Activated CD4-positive, alpha-beta T cell treated with anti-CD3 and anti-CD28 coated beads, Interleukin-2, amount 50 U/mL, for 24 hours (primary cell): ENCODE measurements at places on chromosomes 6 and 20.
A peak's percentile ranks its signal among the peaks of the same experiment; 100 is the strongest.

DNA sequence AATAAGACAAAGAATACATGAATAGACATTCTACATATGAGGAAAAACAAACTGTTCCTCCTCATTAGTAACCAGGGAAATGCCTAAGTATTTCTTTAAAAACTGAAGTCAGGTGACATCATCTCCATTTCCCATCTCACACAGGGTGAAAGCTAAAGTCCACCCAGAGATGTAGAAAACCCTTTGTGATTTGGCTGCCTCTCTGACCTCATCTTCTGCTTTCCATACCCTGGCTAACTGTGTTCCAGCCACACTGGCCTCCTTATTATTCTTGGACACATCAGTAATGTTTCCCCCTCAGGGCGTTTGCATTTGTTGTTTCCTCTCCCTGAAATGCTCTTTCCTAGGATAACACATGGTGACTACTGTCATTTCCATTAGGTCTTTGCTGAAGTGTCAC lies 40.4 kb downstream of the ESF1 start:
- no peak for DNase-seq

GRCh38 chr20:41141153-41141815 lies 3.9 kb downstream of the PLCG1 start:
- DNase-seq, result no peak

DNA sequence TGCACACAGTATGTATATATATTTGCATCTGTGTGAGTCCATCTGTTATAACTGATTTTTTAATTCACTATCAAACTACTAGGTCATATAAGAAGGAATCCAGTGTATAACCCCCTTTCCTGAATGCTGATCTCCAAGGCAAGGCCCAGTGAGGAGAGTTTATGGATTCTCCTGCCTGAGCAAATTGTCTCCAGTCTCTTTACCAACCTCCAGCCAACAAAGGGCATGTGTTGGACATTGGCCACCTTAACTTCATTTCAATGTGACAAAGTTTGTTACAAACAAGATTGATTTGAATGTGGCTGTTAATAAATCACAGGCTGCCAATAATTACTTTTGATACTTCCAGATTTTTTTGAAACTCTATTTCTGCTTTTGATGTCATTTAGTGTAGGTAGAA lies 191.6 kb downstream of the HAO1 start:
- no peak for DNase-seq

- DNase-seq, result no peak
Measured at GRCh38 chr6:5695260-5696245, 311.2 kb downstream of the NRN1 start.

GRCh38 chr6:12353731-12354130 lies 63.6 kb downstream of the EDN1 start:
- no peak for DNase-seq

GRCh38 chr6:139891471-139891870 lies 517.0 kb upstream of the CITED2 start:
- DNase-seq, result no peak

DNA sequence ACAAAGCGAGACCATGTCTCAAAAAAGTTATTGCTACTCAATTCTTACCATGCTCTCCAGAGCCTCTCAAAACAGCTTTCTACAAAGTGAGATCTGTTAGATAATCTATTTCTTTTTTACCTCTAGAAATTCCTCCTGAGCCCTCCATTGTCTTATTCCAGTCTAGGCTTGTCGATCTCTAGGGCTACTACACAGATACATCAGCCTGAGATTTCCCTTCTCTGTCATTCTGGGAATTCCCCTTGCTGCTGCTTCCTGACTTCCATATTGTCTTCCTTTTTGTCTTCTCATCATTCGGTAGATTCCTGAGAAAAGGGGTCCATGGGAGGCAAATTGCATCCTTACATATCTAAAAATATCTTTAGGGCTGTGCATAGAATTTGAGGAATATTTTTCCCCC lies 75.6 kb upstream of the GNRH2 start:
- DNase-seq, result no peak

DNA sequence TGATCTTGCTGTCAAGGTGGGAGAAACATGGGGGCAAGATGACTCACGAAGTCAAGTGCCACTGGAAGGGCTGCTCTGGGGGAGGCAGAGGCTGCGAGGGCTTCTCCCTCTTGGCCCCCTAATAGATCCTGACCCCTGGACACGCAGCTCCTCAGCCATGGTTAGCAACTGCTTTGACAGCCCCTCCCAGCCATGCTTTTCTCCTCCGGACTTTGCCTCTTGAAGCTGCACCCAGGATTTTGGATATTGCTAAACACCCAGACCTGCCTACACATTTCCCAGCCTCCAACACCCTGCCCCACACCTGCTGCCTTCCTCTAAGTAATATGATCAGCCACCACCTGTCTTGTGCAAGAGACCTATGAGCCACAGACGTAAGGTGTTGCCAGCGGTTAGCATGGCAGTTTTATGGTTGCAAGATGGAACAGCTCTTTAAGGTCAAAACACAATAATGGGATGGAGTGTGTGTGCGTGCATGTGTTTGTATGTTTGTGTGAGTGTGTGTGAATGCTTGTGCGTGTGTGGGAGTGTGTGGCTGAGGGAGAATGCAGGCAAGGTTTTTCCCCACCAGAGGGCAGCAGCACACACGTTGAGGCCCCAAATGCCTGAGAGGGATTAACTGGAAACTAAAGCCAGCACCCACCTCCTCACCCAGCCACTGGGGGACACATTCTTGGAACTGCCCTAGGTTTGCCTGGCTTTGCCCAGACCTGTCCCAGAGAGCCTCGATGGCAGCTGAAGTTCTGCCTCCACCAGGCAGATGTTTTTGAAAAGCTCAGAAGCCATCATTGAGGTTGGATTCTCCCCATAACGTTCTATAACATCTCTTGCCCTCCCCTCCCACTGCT lies 2.5 kb downstream of the IP6K3 start:
- peak; percentile 54 for DNase-seq

DNA sequence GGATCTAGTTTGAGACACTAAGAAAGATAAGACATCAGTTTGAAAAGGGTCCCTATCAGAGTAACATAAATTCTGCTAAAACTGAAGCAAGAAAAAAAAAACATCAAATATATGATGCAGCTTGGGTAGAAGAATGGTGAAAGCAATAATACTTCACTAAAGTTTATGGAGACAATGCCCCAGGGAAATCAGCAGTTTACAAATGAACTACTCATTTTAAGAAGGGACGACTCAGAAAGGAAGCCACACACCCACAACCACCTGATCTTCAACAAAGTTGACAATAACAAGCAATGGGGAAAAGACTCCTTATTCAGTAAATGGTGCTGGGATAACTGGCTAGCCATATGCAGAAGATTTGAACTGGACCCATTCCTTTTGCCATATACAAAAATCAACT lies 143.5 kb downstream of the TPBG start:
- no peak for DNase-seq

DNA sequence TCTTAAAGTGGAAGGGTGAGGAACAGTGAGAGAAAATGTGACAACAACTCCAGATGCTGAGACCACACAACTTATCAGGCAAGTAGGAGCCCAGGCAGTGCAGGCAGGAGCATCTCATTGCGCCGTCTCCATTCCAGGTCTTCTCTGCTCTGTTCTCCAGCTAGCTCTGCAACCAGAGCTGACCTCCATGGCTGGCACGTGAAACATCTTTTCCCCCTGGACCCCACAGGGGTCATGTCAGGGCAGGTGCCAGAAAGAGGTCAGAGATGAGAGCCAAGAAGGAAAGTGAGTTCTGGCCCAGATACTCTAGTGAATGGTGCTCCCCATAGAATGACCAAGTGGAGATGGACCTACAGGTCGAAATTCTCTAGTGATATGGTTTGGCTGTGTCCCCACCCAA lies 281.4 kb downstream of the SMOC2 start:
- no peak for DNase-seq

DNA sequence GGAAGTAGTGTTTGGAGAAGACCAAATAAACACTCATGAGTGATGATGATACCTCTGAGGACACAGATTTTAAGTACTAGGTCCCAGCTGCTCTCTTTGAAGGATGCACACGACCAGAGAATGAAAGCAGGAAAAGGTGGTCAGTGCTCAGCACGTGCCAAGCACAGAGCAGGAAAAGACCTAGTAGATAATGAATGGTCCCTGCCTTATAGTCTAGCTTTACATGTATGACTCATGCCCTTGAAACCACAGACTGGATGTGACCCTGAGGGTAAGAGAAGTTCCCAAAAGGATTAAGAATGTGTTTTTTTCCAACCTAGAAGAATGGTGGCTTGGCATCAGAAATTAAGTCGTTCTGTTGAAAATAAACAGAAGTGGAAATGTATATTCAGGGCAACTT lies 2.8 kb upstream of the MC3R start:
- DNase-seq, result no peak

- no peak for DNase-seq
Measured at GRCh38 chr6:4853782-4854511, 77.7 kb downstream of the CDYL start.

GRCh38 chr6:54288474-54288873 lies 19.8 kb upstream of the TINAG start:
- no peak for DNase-seq

DNA sequence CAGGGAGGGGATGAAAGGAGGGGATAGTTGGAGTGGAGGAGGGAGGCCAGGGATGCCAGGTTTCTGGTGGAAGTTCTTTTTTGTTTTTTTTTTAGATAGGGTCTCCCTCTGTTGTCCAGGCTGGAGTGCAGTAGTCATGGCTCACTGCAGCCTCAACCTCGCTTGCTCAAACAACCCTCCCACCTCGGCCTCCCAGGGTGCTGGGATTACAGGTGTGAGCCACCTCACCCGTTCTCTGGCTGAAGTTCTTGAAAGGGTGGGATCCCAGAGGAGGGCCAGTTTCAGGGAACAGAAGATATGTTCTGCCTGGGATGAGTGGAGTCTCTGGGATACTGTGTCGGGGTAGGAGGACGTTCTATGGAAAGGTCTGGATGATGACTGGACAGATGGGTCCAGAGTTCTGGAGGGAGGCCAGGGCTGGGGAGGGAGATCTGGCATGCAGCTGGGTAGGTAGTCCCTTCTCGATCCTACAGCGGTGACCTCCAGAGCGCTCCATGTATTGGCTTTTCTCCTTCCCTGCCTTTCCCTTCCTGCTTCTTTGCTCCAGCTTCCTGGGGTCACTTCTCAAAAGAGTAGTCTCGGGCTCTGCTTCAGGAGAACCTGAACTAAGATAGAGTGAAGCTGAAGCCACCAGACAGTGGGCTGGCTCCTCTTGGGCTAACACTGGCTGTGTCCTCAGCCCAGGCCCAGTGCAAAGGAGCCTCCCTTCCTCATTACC lies 12.7 kb upstream of the SRC start:
- DNase-seq, result no peak
